ENCODE measurements at places on chromosomes 3 and 15.

DNA sequence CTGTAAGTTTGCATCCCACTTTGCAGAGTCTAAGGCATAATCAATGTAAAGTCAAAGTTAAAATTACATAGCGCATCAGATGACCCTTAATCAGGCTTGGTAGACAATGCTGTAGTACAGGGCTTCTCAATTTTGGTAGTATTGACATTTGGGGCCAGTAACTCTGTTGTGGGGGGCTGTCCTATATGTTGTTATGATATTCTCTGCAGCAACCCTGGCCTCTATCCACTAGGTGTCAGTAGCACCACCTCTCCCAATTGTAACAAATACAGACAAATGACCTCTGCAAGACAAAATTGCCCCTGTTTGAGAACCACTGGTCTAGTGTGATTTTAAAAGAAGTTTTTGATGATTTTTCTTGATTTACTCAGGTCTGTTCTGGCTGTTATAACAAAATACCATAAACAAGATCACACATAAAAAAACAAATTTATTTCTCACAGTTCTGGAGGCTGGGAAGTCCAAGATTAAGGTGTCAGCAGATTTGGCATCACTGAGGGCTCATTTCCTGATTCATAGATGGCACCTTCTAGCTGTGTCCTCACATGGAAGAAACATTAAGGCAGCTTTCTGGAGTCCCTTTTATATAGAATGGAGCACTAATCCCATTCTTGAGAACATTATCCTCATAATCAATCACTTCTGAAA lies 37.6 kb upstream of the SLC9A9 start:
- DNase-seq: no peak

DNA sequence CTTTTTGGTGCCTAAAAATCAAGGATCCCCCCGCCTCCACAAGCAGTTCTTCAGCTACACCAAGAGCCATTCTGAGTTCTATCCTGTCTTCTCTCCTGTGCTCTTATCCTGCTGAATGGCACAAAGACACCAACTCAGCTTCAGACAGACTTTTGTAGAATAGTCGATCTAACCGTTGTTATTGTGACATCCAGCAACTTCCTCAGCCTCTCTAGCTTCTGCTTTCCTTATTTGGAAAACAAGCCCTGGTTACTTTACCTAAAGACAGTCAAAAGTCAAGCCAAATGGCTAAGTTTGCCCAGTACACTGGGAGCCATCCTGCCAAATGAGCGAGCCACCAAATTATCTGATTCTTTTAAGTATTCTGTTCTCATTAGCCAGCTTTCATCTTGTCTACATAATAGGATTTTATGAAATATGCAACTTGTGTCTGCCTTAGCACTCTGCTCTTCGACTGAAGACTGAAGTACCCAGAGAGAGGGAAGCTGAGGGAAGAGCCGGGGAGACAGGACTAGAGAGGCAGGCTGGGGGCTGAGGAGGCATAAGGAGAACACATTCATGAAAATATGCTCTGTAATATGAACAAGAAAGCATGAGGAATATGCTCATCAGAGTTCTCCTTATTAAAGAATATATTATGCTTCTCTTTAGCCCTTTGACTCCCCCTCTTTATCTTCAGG lies 35.1 kb downstream of the LYZL4 start:
- no peak for DNase-seq

DNA sequence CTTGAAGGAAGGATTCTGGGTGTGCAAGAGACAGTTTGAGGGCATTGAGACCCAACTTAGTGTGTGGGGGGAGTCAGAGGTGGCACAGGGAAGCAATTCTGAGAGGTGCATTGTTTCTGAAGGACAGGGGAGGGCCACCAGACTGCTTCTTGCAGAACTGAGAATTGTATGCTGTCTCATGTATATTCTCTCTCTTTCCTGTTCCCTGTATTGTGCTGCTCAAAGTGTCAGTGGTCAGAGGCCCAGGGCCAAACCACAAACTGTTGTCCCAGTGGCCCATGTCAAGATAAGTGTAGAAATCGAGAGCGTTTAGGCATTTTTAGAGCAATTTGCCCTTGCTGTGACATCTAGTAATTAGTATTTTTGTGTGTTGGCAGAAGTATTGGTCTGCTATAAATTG lies 567.1 kb downstream of the EDEM1 start:
- DNase-seq: peak; percentile 20

- no peak for DNase-seq
Measured at GRCh38 chr3:120416868-120417267, 33.9 kb downstream of the FSTL1 start.

DNA sequence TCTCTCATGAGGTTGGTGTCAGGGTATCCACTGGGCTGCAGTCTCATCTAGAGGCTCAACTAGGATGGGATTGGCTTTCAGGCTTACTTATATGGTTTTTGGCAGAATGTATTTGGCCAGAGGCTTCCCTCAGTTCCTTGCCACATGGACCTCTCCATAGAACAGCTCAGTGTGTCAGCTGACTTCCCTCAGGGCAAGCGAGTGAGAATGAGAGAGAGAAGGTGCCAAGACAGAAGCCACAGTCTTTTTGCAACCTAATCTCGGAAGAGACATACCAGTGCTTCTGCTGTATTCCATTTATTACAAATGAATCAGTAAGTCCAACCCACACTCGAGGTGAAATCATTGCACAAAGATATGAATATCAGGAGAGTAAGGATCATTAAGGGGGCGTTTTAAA lies 129.2 kb downstream of the CCNL1 start:
- DNase-seq: no peak

Data from CMK (cell line).